Upper lobe of left lung (tissue), 6 donors: ENCODE measurements at places on chromosomes 11 and 22. TPM values are rescaled to one million over a fixed set of nuclear protein-coding genes. Genes with fewer than 3 reads are reported as not detected.
A peak's percentile ranks its signal among the peaks of the same experiment; 100 is the strongest.

ST14 gene
- 83.6 TPM for total RNA-seq

TSSK2 gene
- total RNA-seq, result not detected

CBX7 gene
- total RNA-seq, result 52.0 TPM

C11orf52 gene
- 12.2 TPM for total RNA-seq

MMP13 gene
- 0.59 TPM for total RNA-seq

OPCML gene
- total RNA-seq, result not detected

SLC22A25 gene
- total RNA-seq, result not detected

NAP1L4 gene
- 81.1 TPM for total RNA-seq

OR51E1 gene
- not detected for total RNA-seq

CASP5 gene
- total RNA-seq, result not detected

CBLIF gene
- not detected for total RNA-seq

BBOX1 gene
- total RNA-seq, result not detected

A4GALT gene
- 15.7 TPM for total RNA-seq

PGR gene
- total RNA-seq, result 1.6 TPM

VWCE gene
- total RNA-seq, result 3.1 TPM

APOA5 gene
- total RNA-seq, result 0.20 TPM

GRCh38 chr22:46242076-46242475 is 8.0 kb downstream of the CDPF1 start:
- DNase-seq, result no peak

GRCh38 chr11:66708094-66708493 is 20.9 kb downstream of the SPTBN2 start:
- DNase-seq, result no peak

DNA sequence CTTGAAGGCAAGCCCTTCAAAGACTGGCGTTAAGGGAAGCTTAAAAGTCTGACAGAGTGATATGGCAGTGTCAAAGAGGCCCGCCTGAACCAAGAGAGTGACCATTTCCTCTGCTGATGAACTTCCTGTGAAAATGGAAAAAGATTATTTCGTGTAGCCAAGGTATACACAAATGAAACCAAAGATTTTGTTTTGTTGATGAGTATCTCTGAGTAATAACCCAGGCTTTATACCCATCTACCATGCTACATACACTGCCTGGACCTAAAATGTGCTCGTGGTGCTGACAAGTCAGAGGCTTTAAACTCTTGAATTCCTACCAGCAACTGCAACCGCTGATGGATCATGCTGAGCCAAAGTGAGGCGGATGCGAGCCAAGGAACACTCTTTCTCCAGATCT is 21.0 kb upstream of the FNBP4 start:
- no peak for DNase-seq

GRCh38 chr11:111570796-111571195 is 30.3 kb downstream of the LAYN start:
- no peak for DNase-seq

DNA sequence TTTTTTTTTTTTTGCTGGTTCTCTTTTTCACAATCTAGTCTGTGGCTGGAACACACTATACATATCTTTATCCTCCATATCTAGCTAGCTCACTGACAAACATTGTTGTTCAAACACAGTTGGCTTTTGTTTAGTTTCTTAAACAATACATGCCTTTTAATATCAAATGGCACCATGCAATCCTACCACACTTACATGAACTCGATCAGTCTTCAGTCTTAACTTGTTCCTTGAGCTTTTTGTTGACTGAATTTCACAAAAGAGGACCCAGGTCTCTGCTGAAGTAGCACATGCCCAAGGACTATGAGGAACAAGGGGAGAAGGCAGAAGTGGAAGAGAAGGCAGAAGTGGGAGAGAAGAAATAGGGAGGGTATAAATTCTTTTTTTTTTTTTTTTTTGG is 25.5 kb downstream of the TMEM123 start:
- no peak for DNase-seq

DNA sequence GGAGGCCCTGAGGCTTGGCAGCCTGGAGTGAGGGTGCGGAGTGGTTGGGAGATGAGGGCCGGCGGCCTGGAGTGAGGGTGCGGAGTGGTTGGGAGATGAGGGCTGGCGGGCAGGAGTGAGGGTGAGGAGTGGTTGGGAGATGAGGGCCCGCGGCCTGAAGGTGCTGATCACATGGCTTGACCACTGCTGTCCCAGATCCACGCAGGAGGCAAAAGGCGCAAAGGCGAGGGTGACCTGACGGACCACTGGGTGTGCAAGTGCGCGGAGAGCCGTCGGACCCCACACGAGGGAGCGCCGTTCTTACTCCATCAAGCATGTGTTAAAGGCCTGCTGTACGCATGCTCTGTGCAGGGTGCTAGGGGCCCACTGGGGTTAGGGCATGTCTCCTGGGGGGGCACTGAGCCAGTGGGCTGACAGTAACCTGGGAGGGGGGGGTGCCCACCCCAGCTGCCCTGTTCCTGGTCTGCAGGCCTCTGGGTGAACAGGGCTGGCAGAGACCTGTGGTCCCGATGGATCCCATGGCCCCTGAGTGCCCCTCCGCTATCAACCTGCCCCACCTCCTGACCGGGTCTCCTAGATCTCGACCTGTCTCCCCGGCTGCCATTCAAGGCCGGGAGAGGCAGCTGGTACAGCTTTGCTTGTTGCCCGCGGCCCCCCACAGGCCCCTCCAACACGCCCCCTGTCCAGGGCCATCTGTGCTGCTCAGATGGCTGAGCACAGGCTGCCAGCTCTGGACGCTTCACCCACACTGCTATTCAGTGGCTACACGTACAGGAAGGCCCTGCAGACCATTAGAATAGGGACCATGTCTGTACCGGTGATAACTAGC is 21.1 kb downstream of the MRGPRD start:
- DNase-seq, result peak; percentile 62

DNA sequence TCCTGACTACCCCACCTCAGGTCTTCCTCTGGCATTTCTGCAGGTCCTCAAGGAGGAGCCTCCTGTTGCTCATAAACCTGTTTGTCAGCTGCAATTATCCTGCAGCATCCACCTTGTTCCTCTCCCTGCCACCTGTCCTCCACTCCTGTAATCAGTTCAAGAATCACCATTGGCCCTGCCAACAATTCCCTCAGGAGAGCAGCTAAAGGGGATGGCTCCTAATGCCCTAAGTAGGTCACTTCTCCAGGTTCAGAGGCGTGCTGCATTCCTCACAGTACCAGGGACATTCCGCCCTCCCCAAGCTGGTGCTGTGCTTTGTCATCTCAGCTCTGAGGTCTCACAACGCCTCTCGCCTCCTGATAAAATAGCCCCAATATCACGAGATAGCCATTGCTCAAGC is 2.1 kb downstream of the CLDN25 start:
- no peak for DNase-seq

DNA sequence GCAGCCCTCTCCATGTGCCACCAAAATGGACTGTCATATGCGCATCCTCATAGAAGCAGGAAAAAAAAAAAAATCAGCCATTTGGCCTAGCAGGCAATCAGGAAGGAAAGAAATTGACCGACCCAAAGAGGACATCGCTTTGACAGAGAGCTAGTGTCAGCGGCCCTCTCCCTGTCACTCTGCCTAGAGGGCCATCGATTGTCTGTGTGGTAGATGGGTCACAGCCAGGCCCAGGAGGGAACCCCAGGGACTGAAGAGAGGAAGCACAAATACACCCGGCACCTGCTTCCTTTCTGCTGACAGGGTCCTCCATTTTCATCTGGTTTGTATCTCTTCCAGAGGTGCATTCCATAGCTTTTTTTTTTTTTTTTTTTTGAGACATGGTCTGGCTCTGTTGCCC is 21.8 kb downstream of the VPS37C start:
- DNase-seq, result no peak

DNA sequence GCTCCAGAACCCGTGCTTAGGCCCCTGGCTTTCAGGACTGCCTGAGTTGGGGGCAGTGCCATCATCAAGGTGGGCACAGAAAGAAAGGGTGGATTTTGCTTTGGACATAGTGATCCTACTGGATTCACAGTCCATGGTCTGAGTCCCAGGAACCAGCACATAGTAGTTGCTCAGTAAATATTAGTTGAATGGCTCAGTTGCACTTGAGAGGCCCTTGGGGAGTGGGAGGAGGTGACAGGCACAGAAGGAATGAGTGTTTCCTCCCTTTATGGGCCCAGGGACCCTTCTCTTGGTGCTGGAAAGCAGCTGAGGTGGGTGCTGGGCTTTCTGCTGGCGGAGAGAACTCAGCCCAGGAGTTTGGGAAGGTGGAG is 16.6 kb downstream of the ARHGEF17 start:
- DNase-seq, result no peak

- DNase-seq, result peak; percentile 42
Measured at GRCh38 chr22:17430412-17430811, 61.2 kb downstream of the CECR2 start.

GRCh38 chr22:29003975-29004646 is 57.5 kb downstream of the C22orf31 start:
- peak; percentile 71 for DNase-seq

GRCh38 chr22:29883775-29884097 is 762 bp downstream of the MTMR3 start:
- no peak for DNase-seq

DNA sequence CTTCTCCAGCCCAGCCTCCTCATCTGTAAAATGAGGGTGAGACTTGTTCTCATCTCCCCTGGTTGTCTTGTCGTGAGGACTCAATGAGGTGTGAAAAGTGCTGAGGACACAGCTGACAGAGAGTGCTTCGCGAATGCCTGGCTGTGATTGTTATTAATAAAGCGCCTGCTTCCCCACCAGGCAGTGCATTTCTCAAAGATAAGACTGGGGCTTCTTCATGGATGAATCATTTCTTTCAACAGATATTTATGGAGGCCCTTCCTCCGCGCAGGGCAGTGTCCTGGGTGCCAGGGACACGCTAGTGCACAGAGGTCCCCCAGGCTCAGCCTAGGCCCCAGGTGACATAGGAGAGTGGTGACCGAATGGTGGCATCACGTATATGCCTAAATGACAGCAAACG is 34.3 kb upstream of the SHISAL1 start:
- no peak for DNase-seq

GRCh38 chr11:16392616-16393015 is 36.3 kb upstream of the SOX6 start:
- no peak for DNase-seq

DNA sequence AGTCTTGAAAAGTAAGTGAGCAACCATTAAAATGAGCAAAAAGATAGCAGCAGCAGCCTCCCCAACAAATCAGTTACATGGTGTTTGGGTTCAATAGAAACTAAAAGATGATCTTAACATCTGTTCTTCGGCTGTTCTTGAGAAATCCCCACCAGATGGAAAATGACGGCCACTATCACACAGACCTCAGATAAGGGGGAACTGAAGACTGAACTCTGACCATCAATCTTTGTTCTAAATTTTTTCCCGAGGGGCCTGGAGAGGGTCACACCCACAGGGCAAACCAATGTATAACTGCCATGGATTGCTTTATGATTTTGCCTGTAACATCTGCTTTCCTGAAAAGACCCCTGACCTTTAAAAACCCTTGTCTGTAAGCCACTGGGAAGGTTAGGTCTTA is 624.8 kb upstream of the KIRREL3 start:
- DNase-seq, result no peak

GRCh38 chr11:34495239-34495723 is 18.3 kb downstream of the ELF5 start:
- no peak for DNase-seq

- no peak for DNase-seq
Measured at GRCh38 chr11:117020287-117020686, 77.9 kb downstream of the SIK3 start.

DNA sequence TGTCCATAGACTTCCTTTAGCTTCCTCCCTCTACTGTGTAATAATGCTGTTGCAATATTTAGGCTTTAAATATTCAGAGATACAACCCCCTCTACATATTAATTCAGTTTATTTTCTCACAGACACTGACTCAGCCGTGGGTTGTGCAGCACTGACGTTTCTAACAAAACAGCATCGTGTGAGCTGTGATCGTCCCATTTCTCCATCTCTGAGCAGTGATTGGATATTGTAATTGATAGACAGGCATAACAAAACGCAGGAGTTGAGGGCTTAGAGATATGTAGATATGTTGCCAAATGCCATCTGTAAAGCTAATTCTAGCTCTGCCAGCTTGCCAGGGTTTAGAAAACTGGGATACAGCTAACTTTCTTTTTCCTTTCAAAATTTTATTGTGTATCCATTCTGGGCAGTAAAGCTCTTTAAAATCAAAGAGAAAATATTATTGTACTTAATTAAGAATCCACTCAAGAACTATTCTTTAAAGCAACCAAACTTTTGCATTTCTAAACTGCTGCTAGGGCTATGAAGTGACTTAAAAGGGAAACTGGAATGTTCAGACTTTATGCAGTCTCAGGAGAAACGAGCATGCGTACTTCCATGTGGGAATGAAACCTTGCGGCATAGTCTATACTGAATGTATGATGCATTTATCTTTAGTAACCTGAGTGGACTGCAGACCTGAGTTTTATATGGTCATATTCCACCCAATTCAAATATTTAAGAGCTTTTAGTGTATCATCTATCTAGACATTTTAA is 22.7 kb downstream of the BTBD10 start:
- DNase-seq, result no peak

DNA sequence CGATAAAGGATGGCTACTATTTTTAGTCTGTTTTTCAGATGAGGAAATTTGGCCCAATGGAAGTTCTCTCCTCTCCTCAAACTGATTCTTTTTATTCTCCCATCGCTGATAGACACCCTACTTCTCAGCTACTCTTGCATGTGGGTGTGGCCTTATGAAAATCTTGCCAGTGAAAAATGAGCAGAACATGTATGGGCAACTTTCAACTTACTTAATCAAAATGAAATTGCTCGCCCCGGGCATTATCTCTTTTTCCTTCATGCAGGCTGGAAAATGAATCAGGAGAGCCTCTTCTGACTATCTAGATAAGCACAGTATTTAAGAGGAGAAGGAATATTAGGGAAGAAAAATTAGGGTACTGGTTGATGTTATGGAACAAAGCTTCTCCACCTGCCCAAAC is 2354.7 kb upstream of the RAG2 start:
- no peak for DNase-seq

DNA sequence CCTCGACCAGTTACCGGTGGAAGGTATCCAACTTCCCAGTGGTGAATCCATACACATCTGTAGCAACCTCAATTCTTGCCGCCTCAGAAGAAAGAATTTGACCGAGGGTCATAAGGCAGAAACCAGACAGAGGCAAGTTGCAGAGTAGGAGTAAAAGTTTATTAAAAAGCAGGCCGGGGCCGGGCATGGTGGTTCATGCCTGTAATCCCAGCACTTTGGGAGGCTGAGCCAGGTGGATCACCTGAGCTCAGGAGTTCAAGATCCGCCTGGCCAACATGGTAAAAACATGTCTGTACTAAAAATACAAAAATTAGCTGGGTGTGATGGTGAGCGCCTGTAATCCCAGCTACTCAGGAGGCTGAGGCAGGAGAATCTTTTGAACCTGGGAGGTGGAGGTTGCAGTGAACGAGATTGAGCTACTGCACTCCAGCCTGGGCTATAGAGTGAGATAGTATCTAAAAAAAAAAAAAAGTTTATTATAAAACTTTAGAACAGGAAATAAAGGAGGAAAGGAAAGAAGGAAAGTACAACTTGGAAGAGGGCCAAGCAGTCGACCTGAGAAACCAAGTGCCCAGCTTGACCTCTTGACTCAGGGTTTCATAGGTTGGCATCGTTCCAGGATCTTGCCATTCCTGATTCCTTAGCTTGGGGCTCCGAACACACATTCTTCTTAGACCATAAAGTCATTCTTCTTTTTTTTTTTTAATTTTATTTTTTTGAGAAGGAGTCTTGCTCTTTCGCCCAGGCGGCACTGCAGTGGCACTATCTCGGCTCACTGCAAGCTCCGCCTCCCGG is 27.8 kb downstream of the RGL4 start:
- DNase-seq, result no peak
